ENCODE measurements at places on chromosomes 2 and 18. TPM values are rescaled to one million over a fixed set of nuclear protein-coding genes. Genes with fewer than 3 reads are reported as not detected.
A peak's percentile ranks its signal among the peaks of the same experiment; 100 is the strongest.

DNA sequence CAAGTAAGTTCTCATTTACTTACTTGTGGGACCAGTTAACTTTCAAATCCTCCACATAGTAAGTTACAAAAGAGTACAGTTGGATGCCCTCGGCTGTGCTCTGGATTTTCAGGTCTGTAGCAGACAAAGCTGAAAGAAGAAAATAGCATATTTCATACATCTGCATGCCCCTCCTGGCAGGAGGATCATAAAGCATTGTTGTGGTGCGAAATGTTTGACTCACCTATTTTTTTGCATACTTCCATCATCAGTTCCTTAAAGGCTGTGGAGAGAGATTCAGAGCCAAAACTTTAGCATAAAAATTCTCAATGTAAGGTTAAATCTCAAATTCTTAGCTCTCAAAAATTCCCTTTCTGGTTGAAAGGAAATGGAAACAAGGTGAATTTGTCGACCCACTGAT, 70.8 kb upstream of the LPIN2 start:
- H3K36me3 ChIP-seq, result no peaks in the 10 kb centered on the region
- H3K27ac ChIP-seq, result no peak overlapping the region
- no peak for DNase-seq
- no peaks in the 10 kb centered on the region for H3K27me3 ChIP-seq

KCNJ3 gene
- not detected for total RNA-seq

DNA sequence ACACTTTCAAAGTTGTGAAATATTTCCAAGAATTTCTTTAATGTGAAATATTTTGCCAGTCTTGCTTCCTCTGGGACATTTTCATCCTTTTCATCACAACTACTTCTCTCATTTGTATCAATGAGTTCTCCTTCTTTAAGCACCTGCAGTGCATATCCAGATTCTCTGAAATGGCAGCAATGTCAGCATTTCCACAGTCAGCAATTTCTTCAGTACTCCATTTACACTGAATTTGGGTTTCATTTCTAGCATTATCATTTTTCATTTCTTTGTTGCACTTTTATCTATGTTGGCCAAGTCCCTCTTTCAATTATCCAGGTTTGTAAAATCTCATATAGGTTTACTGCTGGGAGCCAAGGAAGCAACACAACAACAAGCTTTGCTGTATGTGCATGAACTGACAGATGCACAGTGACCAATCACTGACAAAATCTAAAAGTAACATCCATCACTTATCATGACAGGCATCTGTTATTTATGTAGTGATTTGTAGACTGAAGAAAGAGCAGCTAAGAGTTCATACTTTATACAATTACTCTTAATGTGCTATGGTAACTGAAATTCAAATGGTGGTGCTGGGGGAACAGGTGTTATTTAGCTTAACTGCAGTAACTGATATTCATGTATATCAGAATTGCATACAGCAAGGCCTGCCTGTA, 43.9 kb downstream of the SS18 start:
- no peak overlapping the region for H3K4me3 ChIP-seq
- no peak overlapping the region for H3K27ac ChIP-seq
- no peaks in the 10 kb centered on the region for H3K27me3 ChIP-seq

DQX1 gene
- 0.98 TPM for total RNA-seq

GRCh38 chr2:205245001-205245400, 437.3 kb upstream of the NRP2 start:
- H3K36me3 ChIP-seq, result no peaks in the 10 kb centered on the region
- H3K4me3 ChIP-seq, result no peak overlapping the region
- DNase-seq, result no peak
- no peaks in the 10 kb centered on the region for H3K4me1 ChIP-seq

DNA sequence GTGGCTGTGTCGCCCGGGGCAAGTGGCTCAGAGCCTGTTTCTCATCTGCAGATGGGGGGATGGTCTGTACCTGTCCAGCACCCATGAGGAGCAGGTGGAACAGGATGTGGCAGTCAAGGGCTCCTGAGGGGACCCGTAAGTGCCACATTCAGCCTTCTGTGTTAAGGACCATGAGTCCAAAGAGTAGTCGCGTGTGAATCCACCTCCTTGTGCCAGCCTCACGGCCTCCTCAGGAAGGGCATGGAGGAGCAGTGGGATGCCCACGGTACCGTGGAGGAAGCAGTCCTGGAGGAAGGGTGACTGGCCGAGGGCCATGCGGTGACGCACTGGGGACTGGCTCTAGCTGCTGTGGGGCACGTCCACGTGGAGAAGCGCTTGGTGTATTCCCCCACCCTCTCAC, 61.1 kb downstream of the ODC1 start:
- H3K4me3 ChIP-seq, result no peak overlapping the region
- H3K27ac ChIP-seq, result no peak overlapping the region
- DNase-seq, result no peak
- H3K27me3 ChIP-seq, result no peaks in the 10 kb centered on the region

DNA sequence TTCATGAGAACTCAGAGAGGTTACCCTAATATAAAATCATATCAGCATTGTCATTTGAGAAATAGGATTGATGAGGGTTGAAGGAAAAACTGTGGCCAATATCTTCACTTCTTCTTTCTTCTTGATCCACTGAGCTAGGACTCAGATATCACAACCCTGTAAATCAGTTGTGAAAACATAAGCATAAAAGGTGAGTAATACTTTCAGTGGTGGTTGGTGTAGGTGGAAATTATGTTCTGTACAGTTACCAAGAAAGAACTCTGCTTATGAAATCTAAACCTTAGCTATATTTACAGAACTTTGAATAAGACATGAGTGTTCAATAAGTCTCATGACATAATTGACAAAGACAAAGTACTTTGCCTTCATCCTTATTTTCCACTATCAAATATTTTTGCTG, 56.3 kb downstream of the PAX3 start:
- no peaks in the 10 kb centered on the region for H3K36me3 ChIP-seq
- H3K27me3 ChIP-seq, result peaks cover 4% of the 10 kb centered on the region
- no peaks in the 10 kb centered on the region for H3K4me1 ChIP-seq
- H3K4me3 ChIP-seq, result no peak overlapping the region
- H3K27ac ChIP-seq, result no peak overlapping the region

DNA sequence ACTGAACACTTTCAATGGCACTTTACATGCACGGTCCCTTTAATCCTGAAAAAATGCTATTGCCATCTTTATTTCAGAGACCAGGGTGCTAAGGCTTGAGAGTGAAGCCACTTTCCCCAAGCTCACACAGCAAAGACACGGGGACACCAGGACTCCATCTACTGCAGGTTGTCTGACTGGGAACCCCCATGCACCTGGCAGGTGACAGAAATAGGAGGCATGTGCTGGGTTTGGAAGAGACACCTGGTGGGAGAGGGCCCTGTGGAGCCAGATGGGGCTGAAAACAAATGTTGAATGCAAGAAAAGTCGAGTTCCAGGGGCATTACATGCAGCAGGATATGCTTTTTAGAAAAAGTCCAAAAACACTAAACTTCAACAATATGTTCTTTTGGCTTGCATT, 5.2 kb upstream of the EHD3 start:
- no peak overlapping the region for H3K4me3 ChIP-seq
- H3K36me3 ChIP-seq, result no peaks in the 10 kb centered on the region
- no peaks in the 10 kb centered on the region for H3K4me1 ChIP-seq
- no peak overlapping the region for H3K27ac ChIP-seq
- DNase-seq, result no peak
- no peaks in the 10 kb centered on the region for H3K27me3 ChIP-seq

GRCh38 chr2:96120091-96120720, 3.8 kb upstream of the ADRA2B start:
- no peak for DNase-seq
- H3K27ac ChIP-seq, result no peak overlapping the region
- H3K27me3 ChIP-seq, result no peaks in the 10 kb centered on the region
- H3K4me3 ChIP-seq, result no peak overlapping the region

DNA sequence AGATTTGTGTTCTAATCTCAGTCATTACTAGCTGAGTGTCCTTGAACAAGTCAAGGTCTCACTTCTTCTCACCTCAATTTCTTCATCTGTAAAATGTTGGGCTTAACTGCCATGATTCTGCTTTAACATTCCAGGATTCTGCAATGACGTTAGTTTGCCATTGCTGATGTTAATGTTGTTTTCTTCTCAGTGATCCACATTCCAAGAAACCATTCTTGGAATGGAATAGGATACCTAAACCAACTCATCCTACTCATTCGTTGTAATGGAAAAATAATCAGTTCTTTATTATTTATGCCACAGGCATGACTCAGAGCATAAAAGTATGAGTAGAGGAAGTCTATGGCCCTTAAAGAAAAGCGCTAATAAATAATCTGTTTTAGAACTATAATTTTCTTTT, 140.2 kb upstream of the ETAA1 start:
- H3K4me3 ChIP-seq, result no peak overlapping the region
- H3K27me3 ChIP-seq, result no peaks in the 10 kb centered on the region
- no peaks in the 10 kb centered on the region for H3K4me1 ChIP-seq
- H3K36me3 ChIP-seq, result no peaks in the 10 kb centered on the region
- DNase-seq, result no peak

GRCh38 chr2:222878301-222878876, 17.6 kb downstream of the ACSL3 start:
- no peak for DNase-seq
- H3K36me3 ChIP-seq, result no peaks in the 10 kb centered on the region
- no peak overlapping the region for H3K4me3 ChIP-seq
- no peak overlapping the region for H3K27ac ChIP-seq

CAPN14 gene
- total RNA-seq, result 1.3 TPM

- no peak for DNase-seq
- H3K27ac ChIP-seq, result no peak overlapping the region
- no peaks in the 10 kb centered on the region for H3K4me1 ChIP-seq
- no peak overlapping the region for H3K4me3 ChIP-seq
- H3K36me3 ChIP-seq, result peaks cover 3% of the 10 kb centered on the region
- no peaks in the 10 kb centered on the region for H3K27me3 ChIP-seq
Measured at GRCh38 chr2:128285329-128285931, 33.2 kb downstream of the HS6ST1 start.

GRCh38 chr2:108383146-108383830, 5.5 kb downstream of the SULT1C4 start:
- no peak overlapping the region for H3K27ac ChIP-seq
- no peak overlapping the region for H3K4me3 ChIP-seq
- no peaks in the 10 kb centered on the region for H3K36me3 ChIP-seq
- no peaks in the 10 kb centered on the region for H3K27me3 ChIP-seq
- DNase-seq, result no peak
- no peaks in the 10 kb centered on the region for H3K4me1 ChIP-seq

SOX11 gene
- total RNA-seq, result 0.03 TPM

DNA sequence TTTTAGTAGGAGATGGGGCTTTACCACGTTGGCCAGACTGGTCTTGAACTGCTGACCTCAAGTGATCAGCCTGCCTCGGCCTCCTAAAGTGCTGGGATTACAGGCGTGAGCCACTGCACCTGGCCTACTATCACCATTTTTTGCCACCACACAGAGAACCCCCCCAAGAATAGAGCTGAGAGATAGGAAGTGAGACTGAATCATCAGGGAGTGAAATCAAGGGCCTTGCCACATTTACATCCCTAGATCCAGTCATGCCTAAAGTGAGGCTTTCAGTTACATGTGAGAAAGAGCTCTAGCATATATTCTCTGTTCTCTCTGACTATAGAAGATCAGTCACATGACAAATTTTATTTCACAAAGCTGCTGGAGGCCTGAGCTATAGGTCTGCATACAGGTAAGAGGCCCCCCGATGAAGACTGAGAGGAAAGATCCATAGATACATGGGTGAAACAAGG, 28.0 kb upstream of the KCMF1 start:
- peaks cover 59% of the 10 kb centered on the region for H3K4me1 ChIP-seq
- DNase-seq, result peak; percentile 93
- H3K36me3 ChIP-seq, result no peaks in the 10 kb centered on the region

GRCh38 chr2:120599072-120599471, 136.6 kb upstream of the GLI2 start:
- no peak for DNase-seq
- peaks cover 11% of the 10 kb centered on the region for H3K27me3 ChIP-seq
- H3K27ac ChIP-seq, result no peak overlapping the region
- no peaks in the 10 kb centered on the region for H3K36me3 ChIP-seq
- H3K4me1 ChIP-seq, result no peaks in the 10 kb centered on the region
- H3K4me3 ChIP-seq, result no peak overlapping the region

AFF3 gene
- 4.1 TPM for total RNA-seq

GRCh38 chr2:48691935-48692691, 63.4 kb downstream of the LHCGR start:
- DNase-seq, result no peak
- H3K27me3 ChIP-seq, result no peaks in the 10 kb centered on the region
- no peak overlapping the region for H3K27ac ChIP-seq

DNA sequence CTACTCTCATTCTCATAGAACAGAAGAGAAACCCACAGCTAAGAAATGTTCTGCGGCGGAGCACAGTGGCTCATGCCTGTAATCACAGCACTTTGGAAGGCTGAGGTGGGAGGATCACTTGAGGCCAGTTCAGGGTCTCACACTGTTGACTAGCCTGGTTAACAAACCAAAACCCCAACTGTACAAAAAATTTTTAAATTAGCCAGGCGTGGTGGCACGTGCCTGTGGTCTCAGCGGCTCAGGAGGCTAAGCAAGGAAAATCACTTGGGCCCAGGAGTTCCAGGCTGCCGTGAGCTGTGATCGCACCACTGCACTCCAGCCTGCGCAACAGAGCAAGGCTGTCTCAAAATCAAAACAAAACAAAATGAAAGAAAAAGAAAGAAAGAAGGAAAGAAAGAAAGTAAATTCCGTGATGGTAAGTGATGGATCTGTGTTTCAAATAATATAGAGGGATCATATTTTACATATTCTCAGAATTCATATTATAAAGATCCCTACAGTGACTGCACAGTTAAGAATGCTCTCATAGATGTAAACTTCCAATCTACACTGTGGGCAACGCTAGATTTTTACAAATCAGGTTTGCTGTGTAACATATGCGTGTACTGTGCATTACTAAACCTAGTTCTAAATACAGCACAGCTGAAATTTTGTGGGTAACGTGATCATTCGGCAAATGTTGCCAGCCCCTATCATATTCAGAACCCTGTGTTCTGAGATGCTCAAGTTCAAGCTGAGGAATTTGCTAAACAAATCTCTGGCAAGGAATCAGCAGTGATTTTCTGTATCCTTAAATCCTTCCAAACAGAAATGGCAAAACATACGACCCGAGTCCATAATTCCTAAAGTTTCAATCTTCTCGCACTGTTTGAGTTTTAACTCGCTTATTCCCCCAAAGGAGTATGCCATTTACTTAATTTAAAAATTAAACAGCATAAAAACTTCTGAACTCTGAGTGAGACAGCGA, 1.2 kb upstream of the RAB12 start:
- H3K4me1 ChIP-seq, result peaks cover 36% of the 10 kb centered on the region
- H3K27ac ChIP-seq, result peak overlapping the region; percentile 77
- peak overlapping the region; percentile 85 for H3K4me3 ChIP-seq
- peaks cover 5% of the 10 kb centered on the region for H3K36me3 ChIP-seq

DNA sequence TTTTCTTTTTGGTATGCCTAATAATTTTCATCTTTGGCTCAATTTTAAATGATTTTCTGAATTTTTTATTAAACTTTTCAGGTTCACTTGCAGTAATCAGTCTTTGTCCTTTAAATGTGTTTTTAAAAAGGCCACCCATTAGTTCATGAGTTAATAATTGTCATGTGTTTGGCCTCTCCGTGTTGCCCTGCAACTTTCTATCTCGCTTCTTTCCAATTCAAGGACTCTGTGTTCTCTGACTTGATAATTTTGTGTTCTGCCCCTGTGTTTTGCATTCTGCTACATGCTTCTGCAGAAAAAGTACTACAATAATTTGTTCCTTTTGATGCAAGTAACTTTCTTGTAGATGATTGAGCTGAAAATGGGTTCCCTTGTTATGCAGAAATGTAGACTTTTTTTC, 921.4 kb upstream of the LRATD1 start:
- DNase-seq, result no peak
- no peak overlapping the region for H3K4me3 ChIP-seq
- H3K36me3 ChIP-seq, result no peaks in the 10 kb centered on the region
- H3K4me1 ChIP-seq, result no peaks in the 10 kb centered on the region
- no peak overlapping the region for H3K27ac ChIP-seq
- no peaks in the 10 kb centered on the region for H3K27me3 ChIP-seq

RRM2 gene
- 231 TPM for total RNA-seq
